ENCODE measurements at places on chromosomes 5 and 9.

GRCh38 chr5:150184990-150185912 is 4.6 kb upstream of the SLC6A7 start:
- H3K27ac ChIP-seq, result no peak overlapping the region
- H3K4me3 ChIP-seq, result no peak overlapping the region
- H3K36me3 ChIP-seq, result no peaks in the 10 kb centered on the region

DNA sequence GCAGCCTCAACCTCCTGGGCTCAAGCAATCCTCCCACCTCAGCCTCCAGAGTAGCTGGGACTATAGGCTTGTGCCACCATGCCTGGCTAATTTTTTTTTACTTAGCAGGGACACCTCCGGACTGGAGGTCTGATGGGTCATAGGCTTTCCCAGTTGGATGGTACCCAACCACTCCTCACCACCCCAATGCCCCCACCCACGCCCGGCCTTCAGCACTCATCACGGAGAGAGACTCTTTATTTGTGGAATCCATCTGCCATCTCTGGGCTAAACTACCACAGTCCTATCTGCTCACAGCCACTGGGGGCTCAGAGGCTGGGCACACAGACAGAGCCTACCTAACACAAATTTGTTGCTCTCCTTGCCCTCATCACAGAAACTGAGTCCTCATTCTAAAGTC is 58.3 kb upstream of the STXBP1 start:
- H3K27me3 ChIP-seq, result no peaks in the 10 kb centered on the region
- H3K4me3 ChIP-seq, result no peak overlapping the region
- DNase-seq, result no peak
- peaks cover 18% of the 10 kb centered on the region for H3K4me1 ChIP-seq
- H3K27ac ChIP-seq, result no peak overlapping the region

- peaks cover 31% of the 10 kb centered on the region for H3K27me3 ChIP-seq
- H3K4me3 ChIP-seq, result no peak overlapping the region
- no peaks in the 10 kb centered on the region for H3K36me3 ChIP-seq
- no peak overlapping the region for H3K27ac ChIP-seq
- H3K4me1 ChIP-seq, result peaks cover 12% of the 10 kb centered on the region
Measured at GRCh38 chr5:132821791-132822190, 8.7 kb downstream of the SHROOM1 start.

DNA sequence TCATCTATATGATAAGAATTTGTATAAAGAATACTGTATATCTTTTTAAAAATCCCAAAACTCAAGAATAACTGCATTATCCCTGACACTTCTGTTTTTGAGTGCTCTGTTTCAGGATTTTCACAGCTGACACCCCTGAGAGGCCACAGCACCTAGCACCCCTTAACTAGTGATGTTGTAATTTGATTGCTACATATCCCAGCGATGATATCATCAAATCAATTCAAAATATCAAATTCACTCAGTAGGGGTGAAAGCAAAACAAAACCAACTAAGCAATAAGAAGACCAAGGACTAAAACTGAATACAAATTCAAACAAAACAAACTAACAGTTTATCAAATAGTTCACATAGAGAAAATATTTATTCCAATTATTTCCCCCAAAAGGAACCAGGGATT is 184.3 kb downstream of the MCTP1 start:
- no peak overlapping the region for H3K27ac ChIP-seq
- no peak for DNase-seq
- no peaks in the 10 kb centered on the region for H3K4me1 ChIP-seq
- H3K4me3 ChIP-seq, result no peak overlapping the region
- no peaks in the 10 kb centered on the region for H3K36me3 ChIP-seq

DNA sequence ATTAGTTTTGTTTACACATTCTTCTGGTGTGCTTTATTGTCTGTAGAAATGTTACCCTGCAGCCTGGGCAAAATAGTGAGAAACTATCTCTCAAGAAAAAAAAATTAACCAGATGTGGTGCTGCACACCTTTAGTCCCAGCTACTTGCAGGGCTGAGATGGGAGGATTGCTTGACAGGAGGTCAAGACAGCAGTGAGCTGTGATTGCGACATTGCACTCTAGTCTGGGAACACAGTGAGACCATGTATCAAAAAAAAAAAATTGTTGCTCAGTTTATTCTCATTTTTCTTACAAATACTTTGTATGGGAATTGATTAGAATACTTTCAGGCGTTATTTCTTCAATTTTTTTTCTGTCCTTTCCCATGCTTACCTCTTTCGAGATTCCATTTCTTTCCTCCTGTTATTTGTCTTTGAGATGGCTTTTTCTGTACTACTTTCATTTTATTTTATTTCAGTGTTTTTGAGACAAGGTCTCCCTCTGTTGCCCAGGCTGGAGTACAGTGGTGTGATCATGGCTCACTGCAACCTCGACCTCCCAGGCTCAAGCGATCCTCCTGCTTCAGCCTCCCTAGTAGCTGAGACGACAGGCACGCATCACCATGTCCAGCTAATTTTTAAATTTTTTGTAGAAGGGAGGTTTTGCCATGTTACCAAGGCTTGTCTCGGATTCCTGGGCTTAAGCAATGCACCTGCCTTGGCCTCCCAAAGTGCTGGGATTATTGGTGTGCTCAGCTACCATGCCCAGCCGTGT is 24.9 kb downstream of the TENT2 start:
- DNase-seq, result no peak
- H3K36me3 ChIP-seq, result peaks cover 66% of the 10 kb centered on the region
- H3K4me1 ChIP-seq, result peaks cover 5% of the 10 kb centered on the region
- H3K27ac ChIP-seq, result no peak overlapping the region

DNA sequence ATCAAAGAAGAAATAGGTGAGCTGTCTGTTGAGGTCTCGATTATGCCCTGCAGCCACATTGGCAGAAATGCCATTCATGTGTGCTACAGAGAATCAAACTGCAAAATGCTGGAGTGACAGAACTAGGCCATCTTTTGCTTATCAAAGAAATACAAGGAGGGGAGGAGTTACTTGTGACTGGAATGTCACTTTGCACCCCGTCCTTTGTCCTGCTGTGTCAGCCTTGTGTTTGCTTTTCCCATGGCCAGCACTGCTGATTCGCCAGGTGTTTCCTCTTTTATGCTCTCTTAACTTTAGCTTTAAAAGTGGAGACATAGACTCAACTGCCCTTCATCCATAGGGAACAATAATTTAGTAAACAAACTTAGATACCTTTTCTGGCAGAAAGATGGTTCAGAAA is 54.3 kb downstream of the SLC46A2 start:
- no peak for DNase-seq
- H3K4me1 ChIP-seq, result peaks cover 17% of the 10 kb centered on the region
- H3K27ac ChIP-seq, result no peak overlapping the region
- H3K36me3 ChIP-seq, result peaks cover 41% of the 10 kb centered on the region

DNA sequence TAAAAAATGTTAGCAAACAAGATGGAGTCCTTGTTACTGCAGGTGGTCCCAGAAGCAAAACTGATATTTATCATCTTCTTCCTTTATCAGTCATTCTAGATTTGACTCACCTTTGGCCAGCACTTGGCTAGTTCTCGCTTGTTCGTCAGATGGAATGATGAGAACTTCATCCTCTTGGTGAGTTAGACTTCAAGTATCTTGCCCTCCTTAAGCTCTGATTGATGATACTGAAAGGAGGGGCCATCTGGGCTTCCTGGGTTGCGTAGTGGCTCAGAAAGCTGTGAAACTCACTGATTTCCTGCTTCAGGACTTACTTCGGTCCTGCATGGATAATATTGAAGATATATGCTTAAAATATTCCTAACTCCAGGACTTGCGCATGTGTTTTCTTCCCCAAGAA is 1248.2 kb upstream of the CDH9 start:
- DNase-seq, result no peak
- no peak overlapping the region for H3K27ac ChIP-seq
- H3K4me1 ChIP-seq, result no peaks in the 10 kb centered on the region
- no peaks in the 10 kb centered on the region for H3K36me3 ChIP-seq
- H3K27me3 ChIP-seq, result no peaks in the 10 kb centered on the region

Data from activated B cell treated with CpG ODN at 0.5 μM for 24 hours (primary cell).